Fibroblast of lung (primary cell): ENCODE measurements at places on chromosomes 1 and 21.

DNA sequence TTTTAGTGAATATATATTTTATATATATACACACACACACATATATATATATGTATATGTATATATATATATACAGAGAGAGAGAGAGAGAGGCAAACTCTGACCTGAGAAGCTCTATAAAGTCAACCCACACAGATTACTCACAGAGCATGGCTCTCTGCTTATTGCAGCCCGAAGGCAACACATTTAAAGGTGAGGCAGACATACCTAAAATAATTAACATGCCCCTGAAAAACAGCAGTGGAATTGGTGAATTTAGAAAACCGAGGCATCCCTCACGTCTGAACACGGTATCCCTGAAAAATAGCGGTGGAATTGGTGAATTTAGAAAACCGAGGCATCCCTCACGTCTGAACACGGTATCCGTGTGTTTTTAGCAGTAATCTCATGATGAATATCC, 228.2 kb downstream of the KIF26B start:
- DNase-seq, result no peak

GRCh38 chr1:244329591-244330317, 122.0 kb downstream of the ADSS2 start:
- DNase-seq, result no peak

GRCh38 chr1:220681220-220681880, 8.8 kb upstream of the C1orf115 start:
- DNase-seq, result no peak

GRCh38 chr1:197127246-197127912, 19.1 kb downstream of the ASPM start:
- peak; percentile 56 for DNase-seq

GRCh38 chr1:147757015-147757990, 3.1 kb downstream of the GJA5 start:
- DNase-seq, result no peak

DNA sequence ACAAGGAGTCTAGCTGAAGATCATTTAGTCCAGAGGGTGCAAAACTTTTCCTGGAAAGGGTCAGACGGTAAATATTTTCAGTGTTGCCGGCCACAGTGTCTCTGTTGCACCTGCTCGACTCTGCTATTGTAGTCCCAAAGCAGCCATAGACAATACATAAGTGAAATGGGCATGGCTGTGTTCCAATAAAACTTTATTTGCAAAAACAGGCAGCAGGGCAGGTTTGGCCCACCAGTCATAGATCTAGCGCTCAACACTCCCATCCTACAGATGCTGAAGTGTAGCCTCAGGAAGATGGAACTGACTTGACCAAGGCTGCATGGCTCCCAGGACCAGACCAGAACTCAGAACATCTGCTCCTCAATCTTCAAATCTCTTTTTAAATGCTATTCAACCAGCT, 46.2 kb upstream of the CLDN14 start:
- no peak for DNase-seq

- peak; percentile 87 for DNase-seq
Observed at GRCh38 chr1:94022471-94023189, 98.3 kb downstream of the ABCA4 start.

- no peak for DNase-seq
Observed at GRCh38 chr1:216925962-216926625, 202.9 kb upstream of the ESRRG start.

- DNase-seq, result no peak
Observed at GRCh38 chr21:29121759-29122158, 8.7 kb upstream of the MAP3K7CL start.

GRCh38 chr1:215094381-215094780, 11.8 kb downstream of the KCNK2 start:
- no peak for DNase-seq

DNA sequence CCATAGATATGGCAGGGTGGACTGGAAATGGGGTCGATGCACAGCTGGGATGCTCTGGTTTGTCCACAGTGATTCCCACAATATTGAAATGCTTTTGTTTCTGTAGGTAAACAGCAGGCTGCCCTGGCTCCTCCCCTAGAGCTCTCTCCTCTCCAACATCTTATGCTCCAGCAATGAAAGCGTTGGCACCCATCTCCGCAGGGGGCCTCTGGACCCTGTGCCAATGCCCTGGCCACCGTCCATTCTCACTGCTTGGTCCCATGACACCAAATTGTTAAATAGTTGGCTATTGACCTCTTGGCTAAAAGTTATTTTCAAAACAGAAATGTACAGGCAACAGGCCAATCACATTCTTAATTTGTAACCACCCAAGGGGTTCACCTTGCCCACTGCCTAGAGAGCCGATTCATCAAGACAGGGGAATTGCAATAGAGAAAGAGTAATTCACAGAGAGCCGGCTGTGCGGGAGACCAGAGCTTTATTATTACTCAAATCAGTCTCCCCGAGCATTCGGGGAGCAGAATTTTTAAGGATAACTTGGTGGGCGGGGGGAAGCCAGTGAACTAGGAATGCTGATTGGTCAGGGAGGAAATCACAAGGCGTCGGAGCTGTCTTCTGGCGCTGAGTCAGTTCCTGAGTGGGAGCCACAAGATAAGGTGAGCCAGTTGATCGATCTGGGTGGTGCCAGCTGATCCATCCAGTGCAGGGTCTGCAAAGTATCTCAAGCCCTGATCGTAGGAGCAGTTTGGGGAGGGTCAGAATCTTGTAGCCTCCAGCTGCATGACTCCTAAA, 76.9 kb upstream of the B3GALT5 start:
- no peak for DNase-seq

DNA sequence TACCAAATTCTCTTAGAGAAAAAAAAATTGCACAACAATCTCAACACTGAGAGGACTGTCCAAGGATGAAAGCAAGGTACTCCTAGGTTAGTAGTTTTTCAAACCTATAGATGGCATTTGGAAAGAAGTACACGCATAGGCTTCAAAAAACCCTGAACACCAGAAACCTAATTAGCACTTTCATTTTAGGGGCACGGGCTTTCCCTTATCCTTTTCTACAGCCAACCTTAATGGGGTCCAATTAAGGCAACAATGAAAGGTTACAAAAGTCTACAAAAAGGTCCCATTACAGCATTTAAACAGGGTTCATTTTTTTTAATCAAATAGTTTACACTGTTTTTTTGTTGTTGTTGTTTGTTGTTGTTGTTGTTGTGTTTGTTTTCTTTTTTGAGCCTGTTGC, 6.2 kb downstream of the KDM5B start:
- DNase-seq, result no peak

DNA sequence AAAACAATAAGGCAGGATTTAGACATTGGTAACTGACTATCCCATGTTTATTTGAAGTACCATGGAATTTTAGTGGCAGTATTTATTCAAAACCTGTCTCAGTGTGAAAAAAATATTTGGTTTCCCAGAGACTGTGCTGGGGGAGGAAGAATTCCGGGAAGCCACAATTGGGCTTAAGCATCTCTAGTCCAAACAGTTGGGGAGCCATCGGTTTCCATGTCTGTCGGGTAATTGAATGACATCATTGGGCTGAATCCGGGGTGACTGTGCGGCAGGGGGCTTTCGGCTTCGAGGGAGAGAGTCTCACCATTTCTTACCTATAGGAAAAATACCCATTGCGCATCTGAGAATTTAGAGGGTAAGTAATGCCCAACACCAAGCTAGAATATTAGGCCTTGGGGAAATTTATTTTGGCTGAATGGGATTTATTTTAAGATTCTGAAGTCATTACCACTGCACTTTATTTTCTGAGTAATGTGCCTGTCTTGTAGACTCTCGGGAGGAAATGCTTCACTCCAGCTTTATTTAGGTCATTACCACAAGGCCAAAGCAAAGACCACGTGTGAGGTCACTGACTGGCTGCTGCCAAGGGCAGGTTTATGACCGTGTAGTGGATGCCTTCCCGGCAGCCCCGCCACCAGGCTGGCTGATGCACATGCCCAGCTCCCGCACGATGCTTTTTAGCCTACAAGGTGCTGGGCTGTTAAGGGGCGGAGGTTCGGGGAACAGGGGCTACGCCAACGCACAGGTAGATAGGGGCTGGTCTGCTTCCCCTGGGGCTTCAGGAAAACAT, 23.1 kb upstream of the UMODL1 start:
- peak; percentile 100 for DNase-seq

GRCh38 chr1:100930494-100930893, 34.6 kb downstream of the SLC30A7 start:
- no peak for DNase-seq

- no peak for DNase-seq
Observed at GRCh38 chr1:43659212-43660166, 9.5 kb downstream of the KDM4A start.

- no peak for DNase-seq
Observed at GRCh38 chr1:108107658-108108057, 92.5 kb downstream of the SLC25A24 start.

GRCh38 chr1:219465212-219466093, 147.5 kb downstream of the ZC3H11B start:
- DNase-seq, result peak; percentile 42

DNA sequence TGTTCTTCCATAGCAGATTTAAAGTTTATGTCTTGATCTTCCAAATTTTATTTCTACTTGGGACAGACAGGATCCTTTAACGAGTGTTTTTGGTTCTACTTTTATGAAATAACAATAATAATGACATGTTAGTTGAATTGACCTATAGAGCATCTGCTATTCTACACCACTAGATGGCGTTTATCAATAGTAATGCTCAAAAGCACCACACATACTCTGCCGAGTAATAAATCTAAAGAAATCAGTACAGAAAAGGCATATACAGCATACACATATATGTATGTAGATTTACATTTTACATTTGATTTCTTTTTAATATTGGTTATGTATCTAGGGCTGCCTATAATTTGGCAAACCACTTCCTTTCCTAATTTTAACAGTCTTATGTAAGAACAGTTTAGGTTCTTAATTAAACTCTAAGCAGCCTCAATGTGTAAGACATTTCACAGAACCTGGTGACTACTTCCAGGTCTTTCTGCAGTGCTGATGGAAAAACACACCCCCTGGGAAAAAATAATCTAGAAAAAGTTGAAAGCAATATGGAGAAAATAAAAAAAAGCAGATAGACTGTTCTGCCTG, 5.9 kb upstream of the SIPA1L2 start:
- peak; percentile 50 for DNase-seq

DNA sequence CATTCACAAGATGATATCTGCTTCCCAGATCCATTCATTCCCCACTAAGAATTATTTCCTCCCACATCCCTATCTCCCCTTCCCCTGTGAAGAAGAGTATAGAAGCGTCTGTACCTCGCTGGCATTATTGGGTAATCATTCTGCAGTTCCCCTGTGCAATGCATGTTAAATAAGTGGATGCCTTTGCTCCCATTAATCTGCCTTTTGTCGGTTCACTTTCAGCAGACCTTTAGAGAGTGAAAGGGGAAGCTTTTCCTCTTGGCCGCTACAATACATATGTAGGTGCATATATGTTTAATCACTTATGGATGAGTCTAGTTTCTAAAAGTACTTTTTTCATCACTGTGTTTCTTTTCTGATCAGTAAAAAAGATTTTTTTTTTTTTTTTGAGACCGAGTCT, 7.0 kb downstream of the CLCN6 start:
- DNase-seq, result no peak

DNA sequence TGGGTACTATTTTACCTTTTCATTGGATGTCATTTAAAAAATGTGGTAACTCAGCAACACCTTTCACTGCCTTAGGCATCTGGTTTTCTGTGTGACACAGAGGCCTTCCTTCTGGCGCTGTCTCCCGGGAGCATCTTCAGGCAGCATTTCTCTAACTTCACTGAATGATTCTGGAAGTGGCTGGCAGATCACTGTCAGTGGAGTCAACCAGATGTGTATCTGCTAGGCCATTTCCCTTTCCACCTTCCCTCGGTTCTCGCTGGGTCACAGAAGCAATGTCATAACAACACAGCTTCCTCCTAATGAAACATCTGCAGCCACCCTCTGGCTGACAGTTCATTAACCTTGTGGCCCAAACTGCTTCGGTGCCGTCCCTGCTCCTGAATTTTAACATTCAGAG, 137.8 kb downstream of the KIF26B start:
- no peak for DNase-seq

DNA sequence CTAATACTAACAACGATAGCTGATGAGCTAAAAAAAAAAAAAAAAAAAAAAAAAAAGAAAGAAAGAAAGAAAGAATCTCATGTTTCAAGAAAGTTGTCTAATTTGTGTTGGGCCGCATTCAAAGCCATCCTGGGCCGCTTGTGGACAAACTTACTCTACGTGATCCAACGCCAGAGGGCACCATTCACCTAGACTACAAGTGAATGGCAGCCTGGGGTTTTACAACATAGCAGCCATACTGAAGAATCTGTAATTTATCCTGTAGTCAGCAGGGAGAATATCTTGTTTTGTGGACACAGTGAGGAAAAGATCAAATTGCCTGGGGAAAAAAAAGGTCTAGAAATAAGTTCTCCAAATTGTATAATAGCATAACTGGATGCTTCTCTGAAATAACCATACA, 47.0 kb downstream of the CYP2J2 start:
- peak; percentile 75 for DNase-seq

DNA sequence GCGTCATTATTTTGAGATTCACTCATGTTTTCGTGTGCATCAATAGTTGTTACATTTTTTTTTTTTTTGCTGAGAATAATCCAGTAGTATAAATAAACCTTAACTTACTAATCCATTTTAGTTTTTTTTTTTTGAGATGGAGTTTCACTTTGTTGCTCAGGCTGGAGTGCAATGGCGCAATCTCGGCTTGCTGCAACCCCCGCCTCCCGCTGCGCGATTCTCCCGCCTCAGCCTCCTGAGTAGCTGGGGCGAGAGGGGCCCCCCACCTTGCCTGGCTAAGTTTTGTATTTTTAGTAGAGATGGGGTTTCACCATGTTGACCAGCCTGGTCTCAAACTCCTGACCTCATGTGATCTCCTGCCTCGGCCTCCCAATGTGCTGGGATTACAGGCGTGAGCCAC, 66.0 kb downstream of the CTH start:
- no peak for DNase-seq

DNA sequence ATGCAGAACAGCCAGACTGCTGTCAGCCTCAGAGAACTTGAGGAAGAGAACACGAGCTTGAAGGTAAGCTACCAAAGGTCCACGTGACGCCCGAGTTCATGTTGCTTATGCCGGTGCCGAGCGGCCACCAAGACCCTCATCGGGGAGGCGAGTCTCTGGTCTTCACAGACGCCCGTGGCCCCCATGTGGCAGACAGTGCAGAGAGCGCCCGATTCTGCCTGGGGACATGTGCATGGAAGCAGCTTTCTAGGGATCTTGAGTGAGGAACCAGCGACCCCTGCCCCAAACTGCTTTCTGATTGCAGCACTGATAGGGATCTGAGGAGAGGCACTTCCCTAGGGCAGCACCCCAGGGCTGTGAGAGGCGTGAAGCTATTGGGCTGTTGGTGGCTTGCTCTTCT, 56.3 kb upstream of the DIP2A start:
- DNase-seq, result no peak
